NCI-H524 treated with DMSO at 0.1 percent for 48 hours (cell line): ENCODE measurements at places on chromosomes 16 and 17.

- DNase-seq: no peak
These were observed 228.6 kb upstream of the SDK2 start for GRCh38 chr17:73872816-73873215.

DNA sequence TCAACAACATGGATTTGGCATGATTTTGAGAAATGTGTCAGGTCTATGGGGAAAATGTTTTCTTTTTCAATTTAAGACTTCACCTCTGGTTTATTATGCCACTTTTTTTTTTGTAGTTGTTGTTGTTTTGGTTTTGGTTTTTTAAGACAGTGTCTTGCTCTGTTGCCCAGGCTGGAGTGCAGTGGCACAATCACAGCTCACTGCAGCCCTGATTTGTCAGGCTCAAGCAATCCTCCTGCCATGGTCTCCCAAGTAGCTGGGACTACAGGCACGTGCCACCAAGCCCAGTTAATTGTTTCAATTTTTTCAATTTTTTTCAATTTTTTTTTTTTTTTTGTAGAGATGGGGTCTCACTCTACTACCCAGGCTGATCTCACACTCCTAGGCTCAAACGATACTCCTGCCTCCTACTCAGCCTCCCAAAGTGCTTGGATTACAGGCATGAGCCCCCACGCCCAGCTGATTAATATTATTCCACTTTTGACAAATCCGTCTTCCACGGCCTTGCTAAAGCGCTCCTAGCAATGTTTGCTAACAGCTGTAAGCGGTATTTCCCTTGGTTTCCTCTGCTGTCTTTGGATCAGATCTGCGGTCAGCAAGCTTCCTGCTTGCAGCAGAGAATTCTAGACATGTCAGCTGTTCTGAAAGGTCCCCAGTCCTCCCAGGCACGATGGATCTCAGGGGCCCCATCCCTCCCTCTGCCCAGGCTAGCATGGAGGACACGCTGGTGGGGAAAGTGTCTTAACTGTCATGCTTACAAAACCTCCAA is 7.0 kb upstream of the MILR1 start:
- no peak for DNase-seq

DNA sequence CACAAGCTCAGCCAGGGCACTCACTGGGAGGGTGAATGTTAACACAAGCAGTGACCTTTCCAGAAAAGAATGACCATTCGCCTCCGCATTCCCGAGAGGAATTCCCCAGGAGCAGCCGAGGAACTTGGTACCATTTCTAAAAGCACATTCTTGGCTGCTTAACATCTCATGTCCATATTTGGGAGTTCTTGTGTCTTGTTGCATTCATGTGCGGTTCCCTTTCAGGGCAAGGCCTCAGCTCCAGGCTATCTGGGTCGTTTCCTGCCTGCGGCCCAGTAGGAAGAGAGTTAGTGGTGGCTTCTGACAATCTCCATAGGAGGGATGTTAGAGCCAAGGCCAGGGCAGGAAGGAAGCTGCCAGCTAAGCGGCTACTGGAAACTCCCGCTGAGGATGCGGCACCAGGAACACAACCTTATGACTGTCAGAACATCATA is 27.8 kb upstream of the MEAK7 start:
- no peak for DNase-seq

- DNase-seq: no peak
These were observed 91.4 kb upstream of the TBX2 start for GRCh38 chr17:61307905-61308886.

DNA sequence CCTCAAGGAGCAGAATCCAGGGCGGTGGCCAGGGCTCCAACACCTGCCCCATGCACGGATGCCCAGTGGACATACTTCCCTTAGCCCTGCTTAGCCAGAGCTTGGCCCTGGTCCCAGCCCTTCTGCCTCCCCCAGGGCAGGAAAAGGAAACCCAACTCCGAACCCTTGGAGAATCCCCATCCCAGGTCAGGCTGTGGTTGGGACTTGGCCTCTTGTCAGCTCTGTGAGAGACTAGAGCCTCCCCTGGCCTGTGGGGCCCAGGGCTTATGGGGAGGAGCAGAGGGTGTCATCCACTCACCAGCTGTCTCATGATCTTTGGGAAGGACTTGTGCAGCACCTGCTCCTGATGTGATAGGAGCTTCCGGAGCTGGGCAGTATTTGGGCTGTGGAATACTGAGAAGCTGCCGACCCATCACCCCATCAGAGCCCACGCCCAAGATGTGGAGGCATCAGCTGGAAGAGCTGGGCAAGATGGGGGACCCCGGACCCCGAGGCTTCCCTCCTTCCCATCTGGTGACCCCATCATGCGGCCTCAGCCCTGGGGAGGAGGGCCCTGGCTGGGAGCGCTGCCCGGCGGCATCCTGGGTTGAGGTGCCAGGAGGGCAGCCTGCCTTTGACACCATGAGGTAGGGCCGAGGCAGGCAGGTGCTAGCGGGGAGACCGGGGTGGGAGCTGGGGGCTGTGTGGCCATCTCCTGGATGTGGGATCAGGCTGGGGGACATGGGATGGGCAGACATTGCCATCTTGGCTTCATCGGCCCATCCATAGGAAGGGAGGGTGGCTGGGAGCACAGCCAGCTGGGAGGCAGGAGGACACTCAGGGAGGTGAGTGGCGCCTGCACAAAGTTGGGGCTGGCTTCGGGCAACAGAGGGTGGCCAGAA is 45.1 kb downstream of the TNFRSF13B start:
- peak; percentile 13 for DNase-seq

DNA sequence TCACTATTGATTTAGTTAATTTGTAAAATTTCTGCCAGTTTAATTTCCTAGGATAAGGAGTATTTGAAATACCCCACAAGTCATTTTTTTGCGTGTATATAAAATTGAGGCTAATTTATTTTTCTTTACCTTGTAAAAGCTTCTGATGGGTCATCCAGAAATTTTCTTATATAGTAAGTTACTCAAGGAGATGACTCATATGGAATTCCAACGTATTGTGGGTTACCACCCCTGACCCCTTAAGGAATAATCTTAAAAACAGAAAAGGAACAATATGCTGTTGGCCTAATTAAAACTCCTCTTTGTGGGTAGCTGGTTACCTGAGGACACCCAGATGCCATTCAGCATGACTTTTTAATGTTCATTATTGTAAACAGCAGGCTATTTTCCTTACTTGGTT is 13.6 kb downstream of the HEATR6 start:
- DNase-seq: no peak

GRCh38 chr17:67244431-67245072 is 444 bp downstream of the HELZ start:
- no peak for DNase-seq
